ENCODE measurements at places on chromosomes 1 and 21.

- no peak for DNase-seq
Observed at GRCh38 chr1:183585038-183585437, 5.2 kb downstream of the NCF2 start.

DNA sequence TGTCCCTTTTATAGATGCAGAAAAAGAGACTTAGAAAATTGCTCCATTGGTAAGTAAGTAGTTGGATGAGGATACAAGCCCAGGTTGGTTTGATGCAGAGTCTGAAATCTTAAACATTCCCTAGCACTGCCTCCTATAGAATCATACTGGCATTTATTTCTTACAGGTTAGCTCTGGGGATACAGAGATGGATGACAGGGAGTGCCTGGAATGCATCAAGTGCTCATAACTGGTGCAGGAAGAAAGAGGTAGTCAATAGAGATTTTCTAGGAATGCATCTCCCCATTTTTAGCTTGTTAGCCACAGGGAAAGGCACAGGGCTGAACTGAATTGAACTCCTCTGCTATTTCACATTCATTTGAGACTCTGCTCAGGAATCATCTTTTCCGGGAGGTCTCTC, 269.0 kb upstream of the USP24 start:
- no peak for DNase-seq

DNA sequence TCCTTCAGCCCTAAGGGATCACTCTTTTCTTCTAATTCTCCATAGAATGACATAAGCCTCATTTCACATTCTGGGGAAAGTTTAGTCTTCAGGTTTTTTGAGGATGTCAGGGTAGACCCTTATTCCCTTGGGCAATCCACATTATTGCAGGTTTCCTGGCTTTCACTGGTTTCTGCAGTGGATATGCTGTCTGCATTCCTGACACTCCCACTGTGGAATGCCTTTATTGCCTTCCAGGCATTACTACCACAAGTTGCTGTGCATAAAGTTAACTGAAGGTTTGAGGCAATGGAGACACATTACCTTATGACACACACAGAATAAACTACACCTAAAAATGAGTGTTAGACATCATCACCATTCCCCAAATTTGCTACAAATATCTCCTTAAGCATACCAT, 12.7 kb downstream of the FASLG start:
- DNase-seq: no peak

GRCh38 chr1:232127190-232127589, 500.6 kb downstream of the DISC1 start:
- no peak for DNase-seq

GRCh38 chr1:171245458-171246064, 2.7 kb upstream of the FMO1 start:
- DNase-seq: no peak

DNA sequence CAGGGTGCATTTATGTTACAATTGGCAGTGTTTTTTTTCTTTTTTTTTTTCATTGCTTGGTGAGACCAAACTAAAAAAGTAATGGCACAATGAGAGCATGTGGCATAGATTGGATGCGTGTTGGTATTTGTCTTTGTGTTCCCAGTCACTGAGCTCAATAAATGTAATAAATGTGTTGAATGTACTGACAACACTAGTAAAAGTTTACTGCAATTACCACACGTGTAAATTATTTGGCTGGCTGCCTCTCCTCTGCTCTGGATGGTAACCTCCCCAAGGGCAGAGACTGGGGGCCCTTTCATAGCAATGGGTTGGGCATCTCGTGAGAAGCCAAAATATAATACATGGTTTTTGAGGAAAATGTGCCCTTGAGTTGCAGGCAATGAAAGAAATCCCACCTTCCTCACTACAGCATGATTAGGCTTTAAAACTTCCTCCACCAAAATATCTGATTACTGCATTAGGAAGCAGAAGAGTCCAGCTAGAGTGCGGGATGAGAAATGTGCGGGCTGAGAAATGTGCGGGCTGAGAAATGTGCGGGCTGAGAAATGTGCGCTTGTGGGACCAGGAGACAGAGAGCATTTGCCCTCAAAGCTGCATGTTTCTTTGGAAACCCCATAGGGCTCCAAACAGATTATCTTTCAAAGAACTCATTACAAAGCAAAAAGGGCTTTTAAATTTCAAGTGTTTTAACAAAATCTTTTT, 58.5 kb downstream of the CDC7 start:
- no peak for DNase-seq

- DNase-seq: no peak
Observed at GRCh38 chr1:12285496-12286143, 55.8 kb downstream of the VPS13D start.

GRCh38 chr1:173532237-173532636, 55.1 kb downstream of the PRDX6 start:
- no peak for DNase-seq

DNA sequence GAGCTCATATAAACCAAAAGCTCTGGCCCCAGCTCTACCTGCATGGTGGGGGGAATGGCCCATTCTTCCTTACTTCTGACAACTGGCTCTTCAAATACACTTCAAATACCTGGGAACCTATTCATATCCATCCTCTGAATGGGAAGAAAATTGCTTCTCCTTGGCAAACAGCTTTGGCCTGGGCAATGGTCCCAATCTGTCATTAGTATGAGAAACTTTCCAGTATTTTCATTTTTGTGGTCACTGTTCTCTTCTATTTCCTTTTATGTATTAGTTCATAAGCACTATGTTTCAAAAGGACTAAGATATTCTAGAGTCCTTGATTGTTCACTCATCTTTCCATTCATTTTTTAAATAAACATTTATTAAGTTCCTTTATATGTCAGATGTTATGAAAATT, 5.2 kb upstream of the HSD3B2 start:
- DNase-seq: no peak

GRCh38 chr1:16905868-16906702, 10.3 kb downstream of the RNU1-2 start:
- no peak for DNase-seq

- DNase-seq: no peak
Observed at GRCh38 chr1:224042557-224043118, 71.3 kb upstream of the FBXO28 start.
